ENCODE measurements at places on chromosomes 7 and 10.

DNA sequence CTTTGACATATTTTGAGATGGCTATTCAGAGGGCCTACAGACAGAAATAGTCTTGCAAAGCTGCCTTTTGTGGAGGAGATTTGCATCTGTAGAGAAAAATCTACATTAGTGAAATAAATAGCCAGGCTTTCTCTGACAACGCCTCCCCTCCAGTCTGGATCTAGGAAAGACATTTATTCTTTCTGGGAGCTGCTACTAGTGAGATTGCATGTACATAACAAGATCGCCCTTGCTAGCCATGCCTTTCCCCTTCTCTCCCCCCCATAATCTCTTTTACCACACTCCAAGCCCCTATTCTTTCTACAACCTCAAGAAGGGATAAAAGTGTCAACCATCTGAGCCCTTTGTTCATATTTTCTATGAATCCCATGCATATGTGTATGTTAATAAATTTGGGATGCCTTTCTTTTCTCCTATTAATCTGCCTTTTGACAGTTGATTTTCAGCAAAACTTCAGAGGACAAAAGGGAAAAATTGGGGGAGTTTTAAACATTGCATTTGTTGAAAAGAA lies 194.2 kb downstream of the SNX13 start:
- DNase-seq = no peak

- DNase-seq = no peak
Measured at GRCh38 chr10:105509517-105509916, 868.4 kb downstream of the SORCS3 start.

- DNase-seq = no peak
Measured at GRCh38 chr7:73446682-73447081, 13.1 kb downstream of the FZD9 start.

- DNase-seq = no peak
Measured at GRCh38 chr7:42945821-42946626, 13.8 kb downstream of the MRPL32 start.

- peak; percentile 53 for DNase-seq
Measured at GRCh38 chr10:23157691-23158369, 34.3 kb upstream of the PTF1A start.

DNA sequence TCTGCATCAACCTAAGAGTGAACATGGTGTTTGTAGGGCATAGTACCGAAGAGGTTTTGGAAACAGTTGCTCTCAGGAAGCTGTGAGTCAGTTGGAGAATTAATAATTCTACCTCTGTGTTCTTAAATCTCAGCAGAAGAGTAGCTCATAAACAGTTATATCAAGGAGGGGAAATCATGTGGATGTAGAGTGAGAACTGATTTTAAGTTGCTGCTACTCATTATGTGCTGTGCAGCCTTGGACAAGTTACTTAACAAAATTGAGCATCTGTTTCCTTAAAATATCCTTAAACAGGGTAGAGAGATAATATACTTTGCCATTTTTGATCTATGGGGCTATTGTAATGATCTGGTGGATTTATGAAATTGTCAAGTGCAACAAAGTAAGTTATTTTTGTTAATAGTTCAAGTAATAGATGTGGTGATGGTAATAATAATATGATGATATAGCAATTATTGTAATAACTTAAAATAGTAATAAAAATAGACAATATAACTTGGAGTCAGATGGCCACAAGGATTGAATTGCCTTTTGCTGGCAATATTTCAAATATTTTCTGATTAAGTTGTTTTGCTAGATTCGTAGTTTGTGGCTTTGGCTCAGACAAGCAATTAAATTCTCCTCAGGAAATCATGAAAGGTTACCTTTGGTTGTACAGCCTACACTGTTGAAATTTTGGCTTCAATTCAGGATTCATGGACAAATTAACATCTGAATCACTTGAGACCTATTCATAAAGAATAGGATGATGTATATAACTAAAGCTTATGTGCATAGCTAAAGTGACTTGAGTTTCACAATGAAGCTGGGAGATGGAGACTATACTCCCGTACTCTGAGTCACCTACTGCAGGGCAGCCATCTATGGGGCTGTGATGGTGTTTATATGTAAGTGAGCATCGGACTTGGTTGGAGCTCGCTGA lies 228.5 kb downstream of the CDK14 start:
- no peak for DNase-seq

- DNase-seq = no peak
Measured at GRCh38 chr10:116960066-116960776, 44.8 kb downstream of the SHTN1 start.

- DNase-seq = no peak
Measured at GRCh38 chr10:102519246-102519825, 15.6 kb downstream of the SUFU start.

DNA sequence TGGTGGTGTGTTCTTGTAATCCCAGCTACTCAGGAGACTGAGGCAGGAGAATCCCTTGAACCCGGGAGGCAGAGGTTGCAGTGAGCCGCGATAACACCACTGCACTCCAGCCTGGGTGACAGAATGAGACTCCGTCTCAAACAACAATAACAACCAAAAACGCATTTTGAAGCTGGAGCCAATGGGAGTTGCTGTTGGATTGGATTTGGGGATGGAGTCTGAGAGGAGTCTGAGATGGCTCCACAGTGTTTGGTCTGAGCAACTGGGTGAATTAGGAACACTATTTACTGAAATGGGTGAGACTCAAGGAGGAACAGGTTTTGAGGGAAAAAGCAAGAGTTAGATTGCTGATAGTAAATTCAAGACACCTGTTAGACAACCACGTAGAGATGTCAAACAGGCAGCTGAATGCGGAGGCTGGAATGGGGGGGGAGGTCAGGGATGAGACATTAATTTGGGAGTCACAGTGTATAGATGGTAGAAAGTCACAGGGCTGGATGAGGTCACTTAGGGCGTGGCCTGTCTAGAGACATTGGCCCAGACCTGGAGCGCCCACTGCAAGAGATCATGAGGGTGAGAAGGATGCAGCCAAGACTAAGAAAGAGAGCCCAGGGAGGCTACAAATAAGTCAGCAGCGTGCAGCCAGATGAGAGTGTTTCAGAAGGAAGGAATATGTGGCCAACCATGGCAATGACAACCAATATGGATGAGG lies 56.4 kb downstream of the CYCS start:
- DNase-seq = peak; percentile 27

GRCh38 chr7:1358376-1359050 lies 100.8 kb downstream of the MICALL2 start:
- DNase-seq = no peak

GRCh38 chr10:70379581-70380176 lies 2.7 kb downstream of the LRRC20 start:
- DNase-seq = no peak

DNA sequence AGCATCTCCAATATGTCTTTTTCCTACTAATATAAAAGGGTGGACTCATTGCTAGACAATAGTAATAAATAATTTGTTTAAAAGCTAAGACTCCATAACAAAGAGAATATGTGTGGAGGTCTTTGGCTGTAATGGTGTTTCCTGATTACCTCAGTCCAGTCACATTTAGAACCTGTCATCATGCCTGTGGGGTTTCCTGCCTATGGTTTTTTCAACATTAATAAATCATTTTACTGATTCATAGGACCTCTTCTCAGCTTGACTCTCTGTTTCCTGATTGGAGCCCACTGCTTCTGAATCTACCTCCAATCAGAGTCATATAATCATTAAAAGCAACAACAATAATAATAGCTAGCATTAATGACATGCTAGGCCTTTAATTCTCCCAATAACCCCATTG lies 52.4 kb upstream of the GNAI1 start:
- no peak for DNase-seq

- DNase-seq = peak; percentile 88
Measured at GRCh38 chr7:77537778-77538280, 734 bp downstream of the PTPN12 start.

- DNase-seq = no peak
Measured at GRCh38 chr7:150781103-150781502, 19.1 kb downstream of the TMEM176B start.

- DNase-seq = no peak
Measured at GRCh38 chr10:82908751-82909150, 1033.8 kb downstream of the NRG3 start.

DNA sequence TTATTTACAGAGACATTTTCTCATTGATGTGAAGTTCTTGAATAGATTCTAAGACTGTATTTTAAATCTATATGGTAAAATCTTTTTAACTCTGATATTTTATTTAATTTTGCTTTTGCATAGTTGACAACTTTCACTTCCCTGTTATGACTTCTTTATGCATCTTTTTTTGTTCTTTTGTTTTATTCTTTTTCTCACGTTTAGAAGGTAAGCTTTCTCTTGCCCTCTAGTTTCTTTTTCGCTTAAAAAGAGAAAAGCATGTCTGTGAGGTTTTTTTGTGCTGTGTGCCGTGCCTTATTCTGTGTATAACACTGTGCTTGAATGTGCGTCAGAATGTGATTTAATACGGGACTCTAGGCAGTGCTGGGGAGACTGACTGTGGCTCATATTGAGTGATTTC lies 74.7 kb downstream of the AP3M1 start:
- DNase-seq = no peak

DNA sequence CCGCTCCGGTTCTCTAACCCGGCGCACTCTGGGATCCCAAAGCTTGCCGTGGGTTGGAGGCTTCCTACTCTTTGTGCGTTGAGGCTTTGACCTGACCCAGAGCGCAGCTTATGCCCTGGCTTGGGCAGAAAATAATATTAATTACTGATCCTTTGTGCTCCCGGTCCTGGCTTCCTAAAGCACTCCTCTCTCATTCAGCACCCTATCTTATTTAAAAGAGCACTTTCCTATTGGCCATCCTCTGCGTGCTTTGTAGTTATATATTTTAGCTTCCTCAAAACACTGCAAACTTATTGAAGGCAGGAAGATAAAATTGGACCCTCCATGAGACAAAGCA lies 466.0 kb downstream of the XPNPEP1 start:
- no peak for DNase-seq

- DNase-seq = no peak
Measured at GRCh38 chr7:92485267-92485892, 7.6 kb upstream of the ERVW-1 start.

DNA sequence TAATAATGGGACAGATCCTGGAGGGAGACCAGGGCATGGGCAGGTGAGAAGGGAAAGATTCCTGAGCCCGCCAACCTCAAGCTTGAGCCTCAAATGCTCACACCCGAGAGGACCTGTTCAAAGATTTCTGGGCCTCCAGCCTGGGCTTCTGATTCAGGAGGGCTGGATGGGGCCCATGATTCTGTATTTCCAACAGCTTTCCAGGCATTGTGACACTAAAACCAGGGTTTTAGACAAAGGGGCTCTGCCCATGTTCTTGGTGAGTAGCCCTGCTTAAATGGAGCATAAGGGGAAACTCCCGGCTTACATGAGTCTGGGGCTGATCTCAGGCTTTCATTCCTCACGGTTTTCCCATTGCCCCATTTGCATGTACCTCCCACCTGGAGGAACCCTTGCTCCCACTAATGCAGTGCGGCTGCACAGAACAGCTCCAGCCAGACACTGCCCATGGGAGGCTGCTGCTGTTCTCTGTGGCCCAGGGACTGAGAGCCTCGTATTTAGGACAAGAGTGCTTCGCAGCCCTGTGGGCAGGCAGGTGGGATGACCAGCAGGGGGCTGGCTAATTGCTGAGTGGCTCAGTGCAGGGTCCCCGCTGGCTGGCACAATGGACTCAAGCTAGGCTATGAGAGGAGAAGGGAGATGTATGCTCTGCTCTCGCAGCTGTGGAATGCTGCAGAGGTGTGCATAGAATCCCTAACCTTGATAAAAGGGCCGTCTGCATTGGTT lies 135.3 kb upstream of the COBL start:
- no peak for DNase-seq

DNA sequence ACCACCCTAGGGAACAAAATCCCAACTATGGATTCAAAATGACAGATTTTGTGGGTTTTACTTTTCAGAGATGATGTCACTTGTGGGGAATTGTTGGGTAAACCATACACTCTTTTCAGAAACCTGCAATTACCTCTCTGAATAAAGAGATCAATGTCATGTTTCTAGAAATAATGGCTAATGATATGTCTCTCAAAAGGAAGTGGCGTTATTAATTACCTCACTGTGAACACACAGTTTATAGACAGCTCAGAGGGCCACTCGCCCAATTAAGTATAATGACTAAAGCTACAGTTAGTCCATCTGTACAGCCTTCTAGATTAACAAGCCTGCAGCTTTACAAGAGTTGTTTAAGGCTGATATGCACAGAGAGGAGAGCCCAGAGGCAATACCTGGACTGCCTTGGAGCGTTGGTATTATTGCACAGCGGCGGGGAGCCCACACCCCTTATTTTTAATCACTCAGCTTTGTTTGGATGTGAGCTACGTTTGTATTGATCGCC lies 79.5 kb downstream of the RAB11FIP2 start:
- DNase-seq = no peak

DNA sequence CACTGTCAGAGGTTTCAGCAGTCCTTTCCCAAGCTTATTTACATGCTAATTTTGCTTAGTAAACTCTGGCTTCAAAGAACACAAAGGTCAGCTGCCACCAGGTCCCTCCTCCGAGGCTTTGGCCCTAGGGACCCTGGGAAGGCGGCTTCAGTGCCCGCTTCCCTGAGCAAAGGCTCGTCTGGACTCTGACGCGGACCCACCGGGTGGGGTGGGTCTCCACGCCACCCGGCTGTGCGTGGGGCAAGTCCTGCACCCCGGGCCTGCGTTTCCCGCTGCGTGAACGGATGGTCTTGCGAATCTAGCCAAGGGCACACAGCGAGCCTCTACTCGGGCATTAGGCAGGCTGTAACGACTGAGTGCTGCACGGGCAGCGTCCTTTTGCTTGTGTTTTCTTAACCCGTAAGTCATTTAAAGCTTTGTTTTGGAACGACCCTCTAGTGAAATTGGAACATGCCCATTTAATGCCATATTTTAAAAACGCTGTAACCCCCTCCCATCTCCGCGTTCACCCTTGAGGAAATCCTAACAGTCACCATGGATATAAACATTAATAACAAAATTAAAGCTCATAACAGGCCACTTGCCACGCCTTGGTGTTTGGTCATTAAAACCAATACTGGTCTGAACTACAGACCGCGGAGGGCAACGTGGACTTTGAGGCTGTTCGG lies 828 bp downstream of the BNIP3 start:
- DNase-seq = no peak

GRCh38 chr10:31803606-31804351 lies 124.9 kb downstream of the ARHGAP12 start:
- no peak for DNase-seq

GRCh38 chr10:100993986-100994708 lies 5.5 kb upstream of the LZTS2 start:
- DNase-seq = peak; percentile 52

DNA sequence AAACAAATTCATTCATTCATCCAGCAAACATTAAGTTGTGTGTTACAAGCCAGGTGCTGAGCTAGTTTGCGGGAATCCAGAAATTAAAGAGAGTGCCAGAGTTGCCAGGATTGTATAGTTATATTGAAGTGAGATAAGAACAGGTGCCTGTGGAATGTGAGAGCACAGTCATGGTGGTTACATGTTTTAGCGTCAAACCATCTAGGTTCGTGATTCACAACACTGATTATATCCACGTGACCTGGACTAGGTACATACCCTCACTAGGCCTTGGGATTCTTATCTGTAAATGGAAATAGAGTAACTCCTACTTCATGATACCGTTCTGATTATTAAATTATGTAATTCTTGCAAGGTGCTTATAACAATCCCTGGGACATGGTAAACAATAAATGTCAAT lies 24.5 kb upstream of the CDK1 start:
- no peak for DNase-seq

- peak; percentile 44 for DNase-seq
Measured at GRCh38 chr7:51369746-51370145, 53.1 kb upstream of the COBL start.
